Fibroblast of skin of left biceps (primary cell): ENCODE measurements at places on chromosomes 13 and 19.

DNA sequence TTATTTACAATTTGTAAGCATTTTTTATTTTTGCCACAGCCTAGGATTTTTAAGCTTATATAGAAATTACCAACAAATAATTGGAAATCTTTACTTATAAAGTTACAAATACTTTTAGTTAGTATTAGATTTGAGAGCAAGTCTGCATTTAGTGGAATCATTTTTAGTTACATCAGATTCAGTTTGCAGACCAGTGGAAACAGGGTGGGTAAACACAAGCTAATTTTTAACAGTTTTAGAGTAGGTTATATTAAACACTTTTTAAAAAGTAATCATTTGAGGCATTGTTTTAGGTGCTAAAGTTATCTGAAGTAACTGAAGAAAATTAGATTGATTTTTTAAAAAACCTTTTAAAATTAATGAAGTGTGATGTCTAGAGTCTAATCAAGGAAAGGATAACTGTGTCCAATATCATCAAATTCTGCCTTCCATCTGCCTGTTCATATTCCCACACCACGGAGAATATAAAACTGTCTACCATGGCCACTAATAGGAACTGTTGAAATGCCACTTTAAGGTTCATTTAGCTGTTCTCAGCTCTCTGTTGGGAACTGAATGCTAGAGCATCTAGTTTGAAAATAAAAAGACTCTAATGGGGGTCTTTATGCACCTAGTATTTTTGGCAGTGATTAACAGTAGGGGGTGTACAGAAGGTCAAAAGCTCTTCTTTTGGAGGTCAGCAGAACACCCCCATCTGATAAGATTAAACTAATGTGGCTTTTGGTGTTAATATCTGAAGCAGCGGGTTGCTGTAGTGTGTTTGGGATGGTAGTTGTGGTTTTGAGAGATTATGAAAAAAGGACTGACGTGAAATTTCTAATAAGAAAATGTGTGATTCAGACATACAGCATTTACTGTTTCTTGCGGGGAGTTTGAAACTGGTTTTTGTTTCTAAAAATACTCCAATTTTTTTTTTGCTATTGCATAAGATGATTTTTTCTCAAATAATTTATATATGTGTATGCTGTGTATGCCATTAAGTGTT lies 66.5 kb downstream of the NDFIP2 start:
- no peak for DNase-seq

DNA sequence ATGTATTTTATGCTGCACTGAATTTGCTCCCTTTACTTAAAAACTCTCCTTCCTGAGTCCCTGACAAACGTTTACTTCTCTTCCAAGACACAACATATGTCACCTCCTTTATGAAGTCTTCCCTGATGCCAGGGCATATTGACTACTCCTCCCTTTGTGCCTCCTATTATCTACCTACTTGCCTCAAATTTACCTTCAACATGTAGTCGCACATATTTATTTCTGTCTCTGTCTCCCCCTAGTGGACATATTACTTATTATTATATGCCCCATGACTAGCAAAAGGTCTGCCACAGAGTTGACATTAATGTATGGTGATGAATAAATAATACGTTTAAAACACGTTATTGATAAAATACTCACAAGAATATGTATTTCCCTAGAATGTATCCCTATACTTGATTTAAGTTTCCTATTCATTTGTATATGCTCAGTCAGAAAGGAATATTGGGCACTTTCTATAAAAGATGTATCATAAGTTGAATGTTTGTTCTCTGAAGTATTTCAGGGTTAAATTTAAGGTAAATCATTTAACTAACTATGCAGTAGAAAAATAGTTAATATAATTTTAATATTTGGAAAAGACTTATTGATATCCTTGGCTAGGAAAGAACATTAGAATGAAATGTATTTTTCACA lies 250.3 kb upstream of the ATXN8OS start:
- DNase-seq: no peak

DNA sequence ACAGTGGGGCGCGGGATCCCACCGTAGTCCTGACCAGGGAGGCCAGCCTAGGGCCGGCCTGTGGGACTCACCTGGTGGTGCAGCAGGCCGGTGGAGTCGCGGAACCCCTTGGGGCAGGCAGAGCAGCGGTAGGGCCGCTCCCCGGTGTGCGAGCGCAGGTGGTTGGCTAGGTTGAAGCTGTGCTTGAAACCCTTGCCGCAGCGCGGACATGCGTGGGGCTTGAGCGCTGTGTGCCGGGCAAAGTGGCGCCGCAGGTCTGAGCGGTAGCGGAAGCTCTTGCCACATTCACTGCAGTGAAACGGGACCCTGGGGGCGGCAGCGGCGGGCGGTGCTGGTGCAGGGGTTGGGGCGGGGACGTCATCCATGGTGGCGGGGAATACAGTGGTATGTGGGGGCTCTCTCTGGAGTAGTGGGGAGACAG lies 1.8 kb downstream of the FIZ1 start:
- DNase-seq: no peak

GRCh38 chr13:24038405-24038804 lies 122.1 kb upstream of the SPATA13 start:
- DNase-seq: no peak

GRCh38 chr13:49265822-49266221 lies 18.1 kb downstream of the CDADC1 start:
- DNase-seq: no peak

DNA sequence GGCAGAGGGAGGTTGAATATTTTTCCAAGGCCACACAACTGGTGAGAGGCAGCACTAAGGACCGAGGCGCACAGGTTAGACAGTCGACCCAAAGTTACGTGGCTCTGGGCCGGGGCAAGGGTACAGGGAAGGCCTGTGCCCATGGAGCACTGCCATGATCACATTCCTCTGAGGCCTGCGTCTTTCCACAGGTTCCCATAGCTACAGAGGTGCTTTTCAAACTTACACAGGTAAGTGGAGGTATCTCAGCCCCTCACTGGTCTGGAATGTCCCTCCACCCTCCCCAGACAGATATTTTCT lies 814 bp downstream of the ZNF211 start:
- DNase-seq: no peak

DNA sequence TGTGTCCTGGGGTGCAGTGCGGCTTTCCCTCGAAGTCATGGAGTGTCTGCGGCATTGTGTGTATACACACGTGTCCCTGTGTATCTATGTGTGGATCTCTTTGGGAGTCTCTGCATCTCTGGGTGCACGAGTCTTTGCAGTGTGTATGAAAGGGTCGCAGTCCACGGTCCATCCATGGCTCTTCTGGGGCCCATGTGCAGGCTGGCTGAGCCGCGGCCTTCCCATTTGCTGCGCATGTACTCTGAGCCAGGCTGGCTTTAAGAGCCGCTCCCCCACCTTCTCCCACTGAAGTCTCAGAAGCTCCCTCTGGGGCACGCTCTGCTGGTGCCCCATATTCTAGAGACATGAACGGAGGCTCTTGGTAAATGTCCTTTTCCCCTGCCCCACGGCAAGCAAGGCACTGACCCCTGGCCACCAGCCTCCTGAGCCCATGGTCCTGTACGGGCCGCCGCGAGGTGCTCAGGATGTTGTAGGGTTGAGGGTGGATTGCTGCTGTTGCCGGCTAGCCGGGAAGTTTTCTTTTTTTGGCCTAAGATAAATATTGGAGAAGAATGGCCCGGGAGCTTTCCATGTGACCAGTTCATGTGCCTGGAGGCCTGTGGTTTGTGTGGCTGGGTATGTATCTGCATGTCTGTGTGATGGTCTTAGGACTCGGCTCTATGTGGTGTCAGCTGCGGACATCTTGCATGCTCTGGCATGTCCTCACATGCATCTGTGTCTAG lies 31.9 kb downstream of the PAK4 start:
- no peak for DNase-seq

DNA sequence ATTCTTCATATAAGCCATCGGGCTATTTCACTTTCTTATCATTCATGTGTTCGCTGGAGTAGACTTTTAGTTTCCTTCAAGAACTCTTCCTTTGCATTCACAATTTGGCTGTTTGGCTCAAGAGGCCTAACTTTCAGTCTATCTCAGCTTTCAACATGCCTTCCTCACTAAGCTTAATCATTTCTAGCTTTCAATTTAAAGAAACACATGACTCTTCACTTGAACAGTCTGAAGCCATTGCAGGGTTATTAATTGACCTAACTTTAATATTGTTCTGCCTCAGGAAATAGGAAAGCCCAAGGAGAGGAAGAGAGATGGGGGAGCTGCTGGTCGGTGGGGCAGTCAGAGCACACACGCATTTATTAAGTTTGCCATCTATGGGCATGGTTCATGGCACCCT lies 158.1 kb downstream of the SUCLA2 start:
- no peak for DNase-seq

GRCh38 chr19:35596366-35596999 lies 10.5 kb downstream of the PMIS2 start:
- no peak for DNase-seq

DNA sequence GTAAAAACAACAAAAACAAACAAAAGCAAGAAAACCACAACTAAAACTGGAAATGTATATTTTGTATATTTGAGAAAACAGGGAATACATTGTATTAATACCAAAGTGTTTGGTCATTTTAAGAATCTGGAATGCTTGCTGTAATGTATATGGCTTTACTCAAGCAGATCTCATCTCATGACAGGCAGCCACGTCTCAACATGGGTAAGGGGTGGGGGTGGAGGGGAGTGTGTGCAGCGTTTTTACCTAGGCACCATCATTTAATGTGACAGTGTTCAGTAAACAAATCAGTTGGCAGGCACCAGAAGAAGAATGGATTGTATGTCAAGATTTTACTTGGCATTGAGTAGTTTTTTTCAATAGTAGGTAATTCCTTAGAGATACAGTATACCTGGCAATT lies 17.1 kb downstream of the KLF5 start:
- no peak for DNase-seq

DNA sequence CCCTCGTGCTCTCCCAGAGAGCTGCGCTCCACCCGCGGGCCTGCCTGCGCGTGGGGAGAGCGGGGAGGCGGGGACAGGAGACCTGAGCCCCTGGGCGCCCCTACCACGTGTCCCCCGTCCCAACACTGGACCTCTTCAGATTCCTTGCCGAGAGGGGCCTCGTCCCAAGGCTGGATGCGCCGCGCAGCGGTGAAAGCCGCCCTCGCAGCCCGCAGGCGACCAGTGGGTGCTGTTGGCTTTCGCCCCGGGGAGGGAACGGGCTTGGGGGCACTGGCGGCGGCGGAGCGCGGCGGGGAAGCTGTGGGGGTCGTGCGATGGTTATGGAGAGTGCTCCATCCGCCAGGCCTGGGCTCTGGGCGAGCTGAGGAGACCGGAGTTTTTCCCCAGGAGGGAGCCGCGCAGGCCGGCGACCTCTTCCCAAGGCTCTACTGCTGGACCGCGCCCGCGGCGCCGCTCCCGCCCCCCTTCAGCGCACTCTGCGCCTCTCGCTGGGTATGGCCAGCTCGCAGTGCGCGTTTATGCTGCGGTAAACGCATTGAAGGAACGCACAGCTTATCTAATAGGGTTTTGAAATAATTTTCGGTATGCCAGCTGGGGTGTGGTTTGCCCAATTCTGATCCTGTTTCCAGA lies 17.2 kb upstream of the RNF17 start:
- DNase-seq: no peak

GRCh38 chr13:106295971-106296370 lies 239.5 kb downstream of the EFNB2 start:
- no peak for DNase-seq

DNA sequence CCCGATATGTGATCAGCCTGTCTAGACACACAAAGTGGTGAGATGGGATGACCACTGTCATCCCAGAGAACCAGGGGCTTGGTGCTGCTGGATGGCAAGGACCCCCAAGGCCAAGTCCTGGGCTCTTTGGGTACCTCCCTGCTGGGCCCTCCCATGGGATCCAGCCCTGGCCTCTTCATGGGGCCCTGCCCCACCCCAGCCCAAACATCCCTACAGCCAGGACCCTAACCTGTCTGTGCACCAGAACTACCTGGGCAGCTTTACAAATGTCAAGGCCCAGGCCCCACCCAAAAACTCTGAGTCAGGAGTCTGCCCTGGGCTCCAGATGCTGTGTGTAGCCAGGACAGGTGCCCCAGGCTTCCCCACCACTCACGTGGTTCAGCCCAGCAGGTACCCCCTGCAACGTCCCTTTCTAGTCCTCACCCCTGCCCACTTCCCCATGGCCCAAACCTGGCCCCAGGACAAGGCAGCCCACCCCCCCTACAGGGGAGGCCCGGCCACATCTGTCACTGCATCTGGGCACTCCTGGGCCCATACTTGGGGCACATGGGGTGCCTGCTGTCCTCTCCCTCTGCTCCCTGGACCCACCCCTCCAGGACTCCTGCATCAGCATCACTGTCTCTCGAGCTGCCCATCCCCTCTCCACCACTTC lies 233.5 kb downstream of the TUBA3C start:
- no peak for DNase-seq
